ENCODE measurements at places on chromosomes 5 and 9.

- DNase-seq, result no peak
Observed at GRCh38 chr9:100689635-100690034, 111.8 kb downstream of the CAVIN4 start.

- peak; percentile 66 for DNase-seq
Observed at GRCh38 chr5:132962429-132963021, 909 bp downstream of the AFF4 start.

DNA sequence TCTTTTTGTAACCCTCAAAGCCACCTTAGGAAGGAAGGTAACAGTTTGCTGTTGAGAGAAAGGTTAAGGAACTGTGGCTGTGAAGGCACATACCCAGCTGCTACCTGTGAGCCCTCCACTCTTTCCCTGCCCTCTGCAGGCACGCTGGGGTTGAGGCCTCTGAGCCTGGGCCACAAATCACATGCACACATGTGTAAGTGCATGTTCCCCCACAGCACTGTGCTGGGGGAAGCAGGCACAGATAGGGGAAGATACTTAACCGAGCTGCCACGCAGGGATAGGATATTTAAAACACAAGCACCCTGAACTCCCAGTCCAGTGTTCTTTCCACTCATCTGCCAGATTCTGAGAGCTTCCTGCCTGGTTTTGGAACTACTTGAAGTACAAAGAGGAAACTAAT is 18.1 kb downstream of the LARP1 start:
- no peak for DNase-seq

- DNase-seq, result no peak
Observed at GRCh38 chr5:112434641-112435040, 15.6 kb upstream of the EPB41L4A start.

GRCh38 chr9:36832164-36832795 is 201.8 kb downstream of the PAX5 start:
- DNase-seq, result no peak

DNA sequence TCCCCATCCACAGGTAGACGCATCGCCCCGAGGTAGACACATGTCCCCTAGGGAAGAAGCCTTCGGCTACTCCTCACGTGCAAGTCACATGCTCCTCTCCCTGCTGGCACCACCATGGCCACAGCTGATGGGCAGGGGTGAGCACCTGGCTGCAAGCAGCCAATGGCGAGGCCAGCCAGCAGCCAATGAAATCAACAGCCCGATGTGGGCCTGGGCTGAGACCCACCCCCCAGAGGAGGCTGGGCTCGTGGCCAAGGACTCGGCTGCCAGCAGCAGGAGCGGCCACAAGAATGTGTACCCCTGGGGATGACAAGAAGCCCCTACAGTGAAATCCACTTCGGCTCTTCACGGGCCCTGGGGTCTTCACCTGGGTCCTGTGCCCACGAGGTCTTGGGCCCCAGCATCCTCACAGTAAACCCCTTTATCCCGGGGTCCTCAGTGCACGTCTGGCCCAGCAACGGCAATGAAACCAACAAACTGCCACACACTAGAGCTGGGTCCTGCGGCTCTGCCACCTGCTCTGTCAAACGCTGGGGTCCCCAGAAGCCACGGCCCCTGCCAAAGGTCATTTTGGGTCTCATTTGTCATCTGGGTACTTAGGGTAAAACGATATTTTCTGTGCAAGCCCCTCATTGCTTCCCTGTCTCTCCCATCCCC is 22.1 kb upstream of the PTGES start:
- no peak for DNase-seq

- DNase-seq, result no peak
Observed at GRCh38 chr9:84835745-84836144, 166.2 kb downstream of the NTRK2 start.
